Kidney glomerular epithelial cell (primary cell): ENCODE measurements at places on chromosomes 4 and X.

- no peak for DNase-seq
Measured at GRCh38 chr4:13627178-13627605, 333 bp downstream of the BOD1L1 start.

GRCh38 chrX:78066110-78066509, 37.9 kb upstream of the PGK1 start:
- DNase-seq, result no peak

DNA sequence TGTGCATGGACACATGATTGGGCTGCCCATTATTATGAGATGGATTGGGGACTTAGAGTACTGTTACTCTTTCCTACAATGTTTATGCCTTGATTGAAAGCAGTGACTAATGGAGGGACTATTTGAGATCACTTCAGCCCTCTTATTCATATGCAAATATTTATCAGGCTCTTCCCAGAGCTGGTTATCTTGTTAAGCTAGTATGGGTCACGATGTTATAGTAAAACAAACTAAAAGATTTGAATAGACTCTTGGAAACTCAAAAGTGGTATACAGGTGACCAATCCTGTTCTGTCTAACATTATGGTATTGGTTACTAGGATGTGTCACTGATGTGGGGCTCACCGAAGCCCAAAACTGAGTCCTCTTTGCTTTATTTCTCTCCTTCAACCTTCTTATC, 306.2 kb upstream of the CASK start:
- DNase-seq, result no peak

- peak; percentile 77 for DNase-seq
Measured at GRCh38 chrX:37871626-37872302, 24.4 kb upstream of the DYNLT3 start.

GRCh38 chr4:147044241-147044640, 98.6 kb upstream of the TTC29 start:
- no peak for DNase-seq

DNA sequence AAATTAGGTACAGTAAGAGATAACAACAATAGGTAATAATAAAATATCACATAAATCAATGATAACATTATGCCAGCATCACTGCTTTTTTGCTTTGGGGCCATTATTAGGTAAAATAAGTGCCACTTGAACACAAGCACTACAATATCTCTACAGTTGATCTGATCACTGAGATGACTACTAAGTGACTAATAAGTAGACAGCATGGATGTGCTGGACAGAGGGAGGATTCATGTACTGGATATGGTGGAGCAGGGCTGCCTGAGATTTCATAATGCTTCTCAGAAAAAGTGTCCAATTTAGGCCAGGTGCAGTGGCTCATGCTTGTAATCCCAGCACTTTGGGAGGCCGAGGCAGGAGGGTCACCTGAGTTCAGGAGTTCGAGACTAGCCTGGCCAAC, 137.8 kb upstream of the IL1RAPL2 start:
- DNase-seq, result no peak

GRCh38 chr4:81470456-81471297, 1.0 kb downstream of the RASGEF1B start:
- peak; percentile 55 for DNase-seq

- no peak for DNase-seq
Measured at GRCh38 chr4:177791188-177791587, 349.0 kb upstream of the AGA start.

DNA sequence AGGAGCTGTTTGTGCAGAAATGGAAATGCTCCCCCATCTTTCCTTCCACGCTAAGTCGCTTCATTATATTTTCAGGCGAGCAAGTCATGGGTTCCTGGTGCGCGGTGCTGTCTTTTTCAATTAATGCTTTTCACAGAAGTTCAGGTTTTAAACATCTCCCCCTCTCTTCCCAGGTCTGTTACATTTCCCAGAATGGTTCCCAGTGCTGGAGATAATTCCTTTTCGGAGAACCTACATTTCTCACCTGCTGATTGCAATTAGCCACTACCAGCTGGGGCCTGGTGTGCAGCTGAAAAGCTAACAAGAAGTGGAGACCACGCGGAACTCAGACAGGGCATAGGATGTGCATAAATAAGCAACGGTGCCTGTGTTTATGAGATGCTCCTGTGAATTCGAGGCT, 217.8 kb downstream of the MID1IP1 start:
- DNase-seq, result no peak

DNA sequence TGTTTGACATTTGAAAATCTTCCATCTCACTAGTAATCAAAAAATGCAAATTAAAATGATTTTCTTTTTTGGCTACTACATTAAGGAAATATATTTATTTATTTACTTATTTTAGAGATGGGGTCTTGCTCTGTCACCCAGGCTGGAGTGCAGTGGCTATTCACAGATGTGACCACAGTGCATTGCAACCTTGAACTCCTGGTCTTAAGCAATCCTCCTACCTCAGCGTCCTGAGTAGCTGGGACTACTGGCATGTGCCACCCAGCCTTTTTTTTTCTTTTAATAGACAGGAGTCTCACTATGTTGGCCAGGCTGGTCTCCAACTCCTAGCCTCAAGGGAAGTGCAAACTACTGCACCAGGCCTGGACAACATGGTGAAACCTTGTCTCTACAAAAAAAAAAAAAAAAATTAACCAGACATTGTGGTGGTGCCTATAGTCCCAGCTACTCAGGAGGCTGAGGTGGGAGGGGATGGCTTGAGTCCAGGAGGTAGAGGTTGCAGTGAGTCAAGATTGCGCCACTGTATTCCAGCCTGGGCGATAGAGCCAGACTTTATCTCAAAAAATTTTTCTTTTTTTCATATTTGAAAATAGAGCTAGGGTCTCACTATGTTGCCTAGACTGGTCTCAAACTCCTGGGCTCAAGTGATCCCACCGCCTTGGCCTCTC, 4.4 kb upstream of the SMIM14 start:
- no peak for DNase-seq

DNA sequence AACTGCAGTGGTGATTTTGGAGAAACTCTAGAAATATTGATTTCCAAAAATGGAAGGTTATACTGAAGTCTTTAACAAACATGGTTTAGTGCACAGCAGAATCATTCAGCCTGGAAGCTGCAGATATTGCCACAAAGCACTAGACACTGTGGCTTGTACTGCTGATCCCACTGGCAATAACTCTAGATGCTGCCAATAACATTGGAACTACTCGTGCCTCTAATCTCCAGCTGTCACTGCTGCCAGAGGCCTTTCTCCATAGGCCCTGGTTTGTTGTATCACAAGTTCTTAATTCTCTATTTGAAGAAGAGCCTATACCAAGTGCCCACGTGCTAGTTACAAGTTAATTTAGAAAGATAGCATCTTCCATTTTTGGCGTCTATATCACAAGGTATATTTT, 19.3 kb downstream of the DMP1 start:
- no peak for DNase-seq

DNA sequence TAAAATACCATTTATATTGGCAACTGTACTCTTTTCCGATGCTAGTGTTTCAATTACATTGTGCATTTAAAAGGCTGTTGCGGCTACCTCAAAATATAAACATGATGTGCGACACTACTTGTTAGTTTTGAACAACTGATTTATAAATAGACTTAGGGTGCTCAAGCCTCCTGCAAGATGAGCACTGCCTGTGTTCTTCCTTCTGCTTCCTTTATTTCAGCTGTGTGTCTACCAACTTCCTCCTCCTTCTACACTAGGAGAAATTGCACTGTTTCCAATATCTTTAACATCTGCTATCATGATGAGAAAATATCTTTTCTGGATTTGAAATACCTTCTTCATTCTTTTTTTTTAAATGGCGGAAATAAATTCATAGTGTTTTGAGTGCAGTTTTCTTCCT, 24.0 kb downstream of the TET2 start:
- no peak for DNase-seq

- no peak for DNase-seq
Measured at GRCh38 chr4:83315341-83315870, 19.2 kb downstream of the HPSE start.

- no peak for DNase-seq
Measured at GRCh38 chrX:151970027-151970426, 4.4 kb downstream of the GABRE start.

DNA sequence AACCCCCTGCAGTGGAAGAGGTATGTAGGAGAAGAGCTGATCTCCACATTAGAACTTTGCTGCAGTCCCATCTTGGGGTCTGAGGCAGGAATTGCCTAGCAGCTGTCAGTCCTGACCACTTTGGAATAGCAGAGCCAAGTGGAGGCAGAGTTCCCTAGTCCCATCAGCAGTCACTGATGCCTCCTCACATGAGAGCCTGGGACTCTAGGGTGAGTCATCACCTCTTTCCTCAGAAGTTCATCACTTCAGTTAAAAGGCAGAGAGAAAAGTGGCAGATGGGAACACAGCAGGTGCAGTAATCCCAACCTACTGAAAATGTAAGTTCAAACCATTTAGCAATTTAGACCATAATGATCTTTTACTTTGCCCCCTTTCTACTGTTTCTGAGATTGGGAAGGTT, 73.9 kb upstream of the MED14 start:
- no peak for DNase-seq

DNA sequence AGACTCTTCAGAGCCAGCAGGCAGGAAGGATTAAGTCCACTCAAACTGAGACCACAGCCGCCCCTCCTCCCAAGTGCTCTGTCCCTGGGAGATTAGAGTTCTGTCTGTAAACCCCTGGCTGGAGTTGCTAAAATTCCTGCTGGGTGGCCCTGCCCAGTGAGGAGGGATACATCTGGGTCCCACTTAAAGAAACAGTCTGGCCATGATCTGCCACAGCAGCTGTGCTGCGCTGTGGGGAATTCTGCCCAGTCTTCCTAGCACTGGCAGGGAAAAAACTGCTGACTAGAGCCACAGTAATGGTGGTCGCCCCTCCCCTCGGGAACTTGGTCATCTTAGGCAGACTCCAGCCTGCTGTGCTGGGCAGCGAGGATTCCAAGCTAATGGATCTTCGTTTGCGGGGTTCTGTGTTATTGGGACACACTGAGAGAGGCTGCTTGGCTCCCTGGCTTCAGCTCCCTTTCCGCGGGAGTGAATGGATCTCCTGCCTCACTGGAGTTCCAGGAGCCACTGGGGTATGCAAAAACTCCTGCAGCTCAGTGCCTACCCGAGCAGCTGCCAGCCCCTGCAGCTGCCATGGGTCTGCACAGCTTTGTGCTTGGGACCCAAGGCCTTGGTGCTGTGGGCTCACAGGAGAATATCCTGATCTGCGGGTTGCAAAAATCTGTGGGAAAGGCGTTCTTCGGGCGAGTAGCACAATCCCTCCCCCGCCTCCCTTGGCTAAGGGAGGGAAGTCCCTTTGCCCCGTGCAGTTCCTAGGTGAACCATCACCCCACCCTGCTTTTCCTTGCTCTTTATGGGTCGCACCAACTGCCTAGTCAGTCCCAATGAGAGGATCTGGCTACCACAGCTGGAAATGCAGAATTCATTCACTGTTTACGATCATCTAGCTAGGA, 15.7 kb downstream of the ZXDB start:
- no peak for DNase-seq

DNA sequence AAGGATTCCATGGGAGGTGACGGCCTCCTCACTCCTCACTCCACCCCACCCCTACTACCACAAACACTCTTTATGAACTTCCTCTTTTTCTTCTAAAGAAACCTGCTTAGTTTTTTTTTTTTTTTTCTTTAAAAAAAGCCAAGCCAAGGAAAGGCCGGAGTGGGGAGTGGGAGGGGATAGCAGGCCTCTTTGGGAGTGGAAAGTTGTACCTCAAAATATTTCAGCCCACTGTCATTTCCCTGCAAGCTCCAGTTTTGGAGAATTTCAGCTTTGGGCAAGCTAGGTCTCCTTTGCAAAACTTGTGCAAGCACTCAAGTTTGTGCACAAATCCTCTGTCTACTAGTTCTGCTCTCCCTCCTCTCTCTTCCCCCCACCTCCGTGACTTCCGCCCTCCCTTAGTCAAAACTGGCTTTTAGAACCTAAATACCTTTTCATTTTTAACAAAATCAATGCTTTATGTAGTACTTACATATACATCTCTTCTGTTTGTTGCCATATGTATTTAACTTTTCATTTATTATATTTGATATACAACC, 512 bp upstream of the ANTXR2 start:
- no peak for DNase-seq

- DNase-seq, result no peak
Measured at GRCh38 chr4:153919667-153920066, 130.8 kb upstream of the SFRP2 start.

DNA sequence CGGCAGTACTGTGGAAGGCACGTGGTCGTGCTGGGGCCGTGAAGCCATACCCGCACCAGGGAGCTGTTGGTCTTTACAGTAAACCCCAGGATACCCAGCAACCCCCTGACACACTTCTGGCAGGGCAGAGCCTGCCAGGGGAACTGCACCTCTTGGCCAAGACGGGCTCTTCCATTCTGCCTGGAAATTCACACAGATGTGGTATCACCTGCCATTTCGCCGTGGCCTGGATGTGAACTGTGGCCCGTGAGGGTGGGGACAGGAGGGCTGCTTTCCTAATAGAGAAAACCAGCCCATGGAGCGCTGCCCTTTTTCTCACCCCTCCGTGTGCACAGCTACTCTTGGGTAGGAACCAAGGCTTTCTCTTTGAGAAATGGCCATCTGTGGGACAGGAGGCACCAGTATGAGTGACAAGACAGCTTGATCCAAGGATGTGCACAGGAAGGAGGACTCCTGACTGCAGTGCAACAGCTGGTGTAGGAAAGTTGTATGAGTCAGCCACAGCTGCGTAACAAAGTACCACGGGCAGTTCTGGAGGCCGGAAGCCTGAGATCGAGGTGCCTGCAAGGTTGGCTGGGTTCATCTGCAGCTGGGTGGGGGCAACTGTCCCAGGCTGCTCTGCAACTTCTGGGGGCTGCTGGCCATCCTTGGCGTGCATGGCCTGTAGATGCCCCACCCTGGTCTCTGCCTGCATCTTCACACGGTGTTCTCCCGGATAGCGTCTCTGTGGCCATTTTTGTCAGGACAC, 95.7 kb downstream of the PSAPL1 start:
- no peak for DNase-seq

GRCh38 chr4:114926583-114926982, 186.8 kb downstream of the NDST4 start:
- DNase-seq, result no peak

- DNase-seq, result peak; percentile 22
Measured at GRCh38 chr4:83582289-83582785, 46.4 kb downstream of the GPAT3 start.
